ENCODE measurements at places on chromosomes 5 and 9. TPM values are rescaled to one million over a fixed set of nuclear protein-coding genes. Genes with fewer than 3 reads are reported as not detected.

CEL gene
- total RNA-seq, result not detected

FCN2 gene
- total RNA-seq, result not detected

DMRT2 gene
- total RNA-seq, result 7.2 TPM

SHC3 gene
- 0.85 TPM for total RNA-seq

ZNF622 gene
- total RNA-seq, result 75.5 TPM

CFAP77 gene
- not detected for total RNA-seq

SLC6A3 gene
- total RNA-seq, result not detected

TAF7 gene
- 30.1 TPM for total RNA-seq

TSSK1B gene
- total RNA-seq, result not detected

TMEFF1 gene
- total RNA-seq, result not detected

FGFR4 gene
- total RNA-seq, result 0.85 TPM

IFT74 gene
- 5.2 TPM for total RNA-seq

SEMA6A gene
- 17.8 TPM for total RNA-seq

LCNL1 gene
- not detected for total RNA-seq

TPPP gene
- 13.8 TPM for total RNA-seq

DOLK gene
- 5.0 TPM for total RNA-seq

RNF44 gene
- 24.1 TPM for total RNA-seq

RPS23 gene
- 1,118 TPM for total RNA-seq

CNTFR gene
- 4.7 TPM for total RNA-seq

FBP2 gene
- not detected for total RNA-seq

IFNB1 gene
- total RNA-seq, result not detected

C6 gene
- total RNA-seq, result 1.9 TPM

TAF11L11 gene
- not detected for total RNA-seq

MELK gene
- total RNA-seq, result not detected

CETN3 gene
- 36.7 TPM for total RNA-seq

C9orf50 gene
- not detected for total RNA-seq

ZNF782 gene
- 8.6 TPM for total RNA-seq

SHROOM1 gene
- 49.4 TPM for total RNA-seq

PCDHGC5 gene
- total RNA-seq, result 0.11 TPM

ZNF879 gene
- total RNA-seq, result 38.8 TPM

PFN3 gene
- not detected for total RNA-seq

MARCHF3 gene
- total RNA-seq, result 22.6 TPM

IL31RA gene
- total RNA-seq, result not detected

CRHBP gene
- total RNA-seq, result 0.32 TPM

COL23A1 gene
- 4.3 TPM for total RNA-seq

ENG gene
- 675 TPM for total RNA-seq

OLFML2A gene
- total RNA-seq, result 129 TPM

PLAA gene
- 14.5 TPM for total RNA-seq

PCDHA1 gene
- not detected for total RNA-seq

HTR1A gene
- total RNA-seq, result not detected

CCNH gene
- total RNA-seq, result 65.7 TPM

COL27A1 gene
- 9.3 TPM for total RNA-seq

MARCOL gene
- total RNA-seq, result not detected

OR1J2 gene
- total RNA-seq, result not detected

GRIA1 gene
- 7.0 TPM for total RNA-seq

ATG12 gene
- 30.3 TPM for total RNA-seq

ECM2 gene
- 20.1 TPM for total RNA-seq

SLC34A3 gene
- not detected for total RNA-seq
